Stimulated activated CD4-positive, alpha-beta T cell treated with anti-CD3 and anti-CD28 coated beads, TNF-alpha, amount 100 ng/mL, for 4 hours (primary cell): ENCODE measurements at places on chromosomes 6 and 20.

GRCh38 chr6:141251286-141251685, 881.4 kb upstream of the GJE1 start:
- no peak for DNase-seq

- no peak for DNase-seq
Observed at GRCh38 chr20:48846516-48847492, 19.0 kb upstream of the PREX1 start.

GRCh38 chr6:7546896-7547295, 5.4 kb downstream of the DSP start:
- DNase-seq: no peak

DNA sequence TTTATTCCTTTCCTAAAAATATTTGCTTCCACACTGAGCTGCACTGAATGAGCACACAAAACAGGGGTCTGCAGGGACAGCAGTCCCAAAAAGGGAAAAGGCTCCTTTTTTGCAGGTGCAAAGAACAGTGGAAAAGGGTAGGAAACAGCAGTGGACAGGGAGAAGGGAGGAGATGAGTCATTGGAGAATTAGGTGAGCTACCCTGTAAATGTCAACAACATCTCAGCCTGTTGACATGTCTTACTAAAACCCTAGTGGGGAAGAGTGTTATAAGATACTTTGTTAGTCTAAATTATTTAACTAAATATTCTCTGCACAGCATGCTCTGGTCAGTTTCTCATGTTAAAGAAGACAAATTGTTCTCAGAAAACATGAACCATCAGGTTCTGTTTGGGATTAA, 151.5 kb upstream of the FBXL4 start:
- DNase-seq: no peak
